ENCODE measurements at places on chromosomes 3 and 15. TPM values are rescaled to one million over a fixed set of nuclear protein-coding genes. Genes with fewer than 3 reads are reported as not detected.

Gene ARL6
- 3.2 TPM for total RNA-seq

Gene ADAMTS17
- total RNA-seq, result 1.1 TPM

Gene ISY1
- total RNA-seq, result 78.0 TPM

Gene PAK6
- 0.27 TPM for total RNA-seq
